Bronchial epithelial cell (primary cell): ENCODE measurements at places on chromosomes 5 and 9. TPM values are rescaled to one million over a fixed set of nuclear protein-coding genes. Genes with fewer than 3 reads are reported as not detected.

HAND1 gene
- total RNA-seq: not detected in 2 replicates

TUSC1 gene
- total RNA-seq: 10.9 and 20.5 TPM in 2 replicates

CCDC192 gene
- total RNA-seq: not detected in 2 replicates

WDR38 gene
- not detected in 2 replicates for total RNA-seq

IL13 gene
- total RNA-seq: not detected in 2 replicates

NMUR2 gene
- total RNA-seq: not detected in 2 replicates

THBS4 gene
- 0.26 TPM in 2 replicates for total RNA-seq

PDE8B gene
- total RNA-seq: under 0.01 TPM in 1 of 2 replicates, not detected in the other

SLC34A3 gene
- total RNA-seq: not detected in 2 replicates

OR1L8 gene
- not detected in 2 replicates for total RNA-seq

GRXCR2 gene
- not detected in 2 replicates for total RNA-seq

FAT2 gene
- 34.2 and 62.6 TPM in 2 replicates for total RNA-seq
